ENCODE measurements at places on chromosomes 1 and 21.

DNA sequence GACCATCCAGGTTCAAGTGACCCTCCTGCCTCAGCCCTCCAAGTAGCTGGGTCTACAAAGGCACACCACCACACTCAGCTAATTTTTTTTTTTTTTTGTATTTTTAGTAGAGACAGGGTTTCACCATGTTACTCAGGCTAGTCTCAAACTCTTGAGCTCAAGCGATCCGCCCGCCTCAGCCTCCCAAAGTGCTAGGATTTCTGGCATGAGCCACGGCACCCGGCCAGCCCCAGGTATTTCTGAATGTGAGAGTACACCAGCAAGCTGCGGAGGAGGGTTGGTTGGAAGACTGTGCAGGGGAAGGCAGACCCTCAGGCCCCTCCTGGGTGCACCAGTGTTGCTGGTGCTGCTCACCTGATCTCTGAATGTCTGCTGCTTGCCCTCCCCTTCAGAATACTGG is 33.1 kb upstream of the SIM2 start:
- DNase-seq = no peak

DNA sequence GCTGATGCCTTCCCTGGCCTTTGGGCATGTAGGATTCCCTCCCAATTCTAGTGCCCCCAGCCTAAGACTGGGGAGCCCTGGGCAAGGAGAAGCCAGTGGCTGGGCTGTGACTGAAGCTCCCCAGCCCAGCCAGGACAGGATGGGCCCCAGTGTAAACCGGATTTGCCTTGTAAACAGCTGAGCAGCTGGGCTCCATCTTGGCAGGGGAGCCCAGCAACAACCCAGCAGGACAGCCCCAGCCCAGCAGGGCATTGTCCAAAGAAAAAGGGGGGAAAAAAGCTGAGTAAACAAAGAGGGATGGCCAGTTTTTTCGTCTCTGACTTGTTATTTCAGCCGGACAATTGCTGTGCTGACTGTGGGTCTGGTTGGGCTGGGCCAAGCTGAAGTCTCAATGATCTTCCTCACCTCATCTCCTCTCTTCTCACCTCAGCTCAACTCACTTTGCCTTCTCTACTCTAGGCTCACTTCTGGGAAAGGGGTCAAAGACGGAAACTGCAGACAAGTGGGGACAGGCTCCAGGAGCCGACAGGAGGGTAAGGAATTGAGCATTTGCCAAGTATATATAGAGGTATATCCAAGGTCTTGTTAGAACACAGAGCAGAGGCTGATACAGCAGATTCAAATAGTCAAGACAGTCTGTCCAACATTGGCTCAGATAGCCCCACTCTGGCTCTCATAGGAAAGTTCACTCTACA is 97.7 kb downstream of the TMEM53 start:
- DNase-seq = peak; percentile 45

DNA sequence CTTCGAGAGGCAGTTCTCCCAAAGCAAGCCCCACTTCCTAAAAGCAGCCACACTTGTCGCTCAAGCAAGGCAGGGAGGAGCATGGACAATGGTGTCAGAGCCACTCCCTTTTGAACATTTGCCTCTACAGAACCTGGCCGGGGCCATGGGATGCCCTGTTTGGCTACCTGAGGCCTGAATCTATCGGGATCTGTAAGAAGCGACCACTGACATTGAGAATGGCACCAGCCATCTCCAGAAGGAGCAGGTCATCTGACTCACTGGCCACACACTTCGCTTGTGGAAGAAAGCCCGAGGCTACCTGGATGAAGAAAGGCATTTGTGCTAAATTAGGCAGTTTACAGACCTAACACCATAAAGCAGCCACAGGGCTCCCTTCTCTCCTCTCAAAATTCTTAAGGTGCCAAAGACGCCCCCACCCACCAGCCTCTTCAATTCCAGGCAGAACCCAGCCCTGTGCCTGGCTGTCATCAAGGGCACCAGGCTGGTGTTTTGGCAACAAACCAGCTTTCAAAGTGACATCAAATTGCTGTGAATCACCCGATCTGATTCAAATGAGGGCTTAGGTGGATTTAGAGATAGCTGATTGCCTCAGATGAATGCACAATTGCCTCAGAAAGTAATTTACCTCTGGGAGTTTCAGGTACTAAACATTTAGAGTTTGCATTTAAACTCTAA is 104.8 kb downstream of the ETS2 start:
- peak; percentile 29 for DNase-seq

- DNase-seq = no peak
These were observed 15.8 kb upstream of the C8A start for GRCh38 chr1:56838759-56839158.

DNA sequence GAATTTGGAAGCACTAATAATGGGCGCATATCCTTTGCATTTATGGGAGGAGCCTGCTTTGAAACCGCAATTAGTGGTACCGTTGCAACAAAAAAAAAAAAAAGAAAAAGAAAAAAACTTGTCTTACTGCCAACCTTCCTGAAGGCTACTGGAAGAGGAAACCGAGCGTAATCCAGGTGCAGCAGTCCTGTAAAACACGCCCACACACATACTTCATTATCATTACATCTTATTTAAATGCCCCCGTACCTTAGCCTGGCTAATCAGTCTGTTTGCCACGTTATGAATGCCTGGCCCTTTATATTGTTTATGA is 686 bp upstream of the ZNF281 start:
- DNase-seq = no peak

- no peak for DNase-seq
These were observed 53.4 kb upstream of the COL6A1 start for GRCh38 chr21:45927851-45928850.

DNA sequence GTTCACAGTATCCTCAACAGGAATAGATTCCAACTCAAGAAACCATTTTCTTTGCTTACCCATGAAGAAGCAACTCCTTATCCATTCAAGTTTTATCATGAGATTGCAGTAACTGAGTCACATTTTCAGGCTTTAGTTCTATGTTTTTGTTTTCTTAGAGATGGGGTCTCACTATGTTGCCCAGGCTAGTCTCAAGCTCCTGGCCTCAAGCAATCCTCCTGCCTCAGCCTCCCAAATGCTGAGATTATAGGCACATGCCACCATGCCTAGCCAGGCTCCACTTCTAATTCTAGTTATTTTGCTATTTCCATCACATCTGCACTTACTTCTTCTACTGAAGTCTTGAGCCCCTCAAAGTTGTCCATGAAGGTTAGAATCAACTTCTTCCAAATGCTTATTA is 143.3 kb upstream of the HP1BP3 start:
- DNase-seq = no peak

DNA sequence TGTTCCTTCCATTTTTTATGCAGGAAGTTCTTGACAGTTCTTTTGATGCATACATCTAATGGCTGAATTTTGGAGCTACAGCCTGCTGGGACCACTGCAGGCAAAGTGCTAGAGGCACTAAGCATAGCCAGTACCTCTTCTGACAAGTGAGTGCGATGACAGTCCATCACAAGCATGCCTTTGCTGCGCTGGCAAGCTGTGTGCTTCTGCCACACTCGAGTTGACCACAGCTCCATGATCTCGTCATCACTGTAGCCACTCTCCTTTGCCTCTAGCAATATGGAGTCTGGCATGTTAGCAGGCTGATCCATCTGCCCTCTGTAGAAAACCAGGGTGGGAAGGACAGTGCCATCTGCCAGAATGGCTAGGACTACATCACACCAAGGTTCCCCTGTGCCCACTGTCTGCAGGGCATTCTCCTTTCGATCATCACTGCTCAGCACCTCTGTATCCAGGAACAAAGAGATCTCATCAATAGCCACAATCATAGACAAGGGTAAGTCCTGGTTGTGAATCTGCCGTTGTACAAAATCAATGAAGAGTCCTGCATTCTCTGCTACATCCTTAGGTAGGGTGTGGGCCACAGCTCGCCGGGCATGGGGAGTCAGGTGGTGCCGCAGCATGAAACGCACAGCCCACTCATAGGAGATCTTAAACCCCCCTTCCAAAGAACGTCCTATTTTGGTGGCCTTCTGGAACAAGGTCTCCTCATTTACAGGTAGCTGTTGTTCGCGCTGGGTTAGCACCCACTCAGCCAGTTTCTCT is 6.0 kb downstream of the PSMB4 start:
- DNase-seq = no peak

DNA sequence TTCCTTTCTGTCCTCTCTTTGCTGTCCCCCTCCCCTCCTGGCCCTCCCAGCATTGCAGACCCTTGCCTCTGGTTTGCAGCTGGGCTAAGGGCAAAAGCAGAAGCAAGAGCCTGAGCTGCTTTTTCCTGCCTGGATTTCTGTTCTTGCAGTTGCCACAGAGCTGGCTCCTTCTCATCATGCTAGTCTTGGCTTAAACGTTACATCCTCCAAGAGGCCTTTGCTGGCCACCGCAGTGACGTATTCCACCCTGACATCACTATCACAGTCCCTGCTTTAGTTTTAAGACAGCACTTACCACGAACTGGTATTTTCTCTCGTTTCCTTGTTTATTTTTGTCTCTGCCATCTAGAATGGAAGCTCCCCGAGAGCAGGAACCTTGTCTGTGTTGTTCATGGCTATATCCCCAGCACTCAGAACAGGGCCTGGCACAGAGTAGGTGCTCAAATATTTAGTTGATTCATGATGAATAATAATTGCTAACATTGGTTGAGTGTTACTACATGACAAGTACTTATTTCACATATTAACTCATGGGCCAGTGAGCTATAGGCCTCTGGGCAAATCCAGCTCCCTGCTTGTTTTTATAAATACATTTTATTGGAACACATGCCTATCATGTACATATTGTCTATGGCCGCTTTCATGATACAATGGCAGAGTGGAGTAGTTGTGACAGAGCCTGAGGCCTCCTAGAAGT is 13.2 kb upstream of the CSF1 start:
- no peak for DNase-seq

- DNase-seq = no peak
These were observed 54.9 kb upstream of the ADAMTS5 start for GRCh38 chr21:27021801-27022200.

GRCh38 chr1:194535369-194535768 is 1349.0 kb upstream of the B3GALT2 start:
- no peak for DNase-seq

DNA sequence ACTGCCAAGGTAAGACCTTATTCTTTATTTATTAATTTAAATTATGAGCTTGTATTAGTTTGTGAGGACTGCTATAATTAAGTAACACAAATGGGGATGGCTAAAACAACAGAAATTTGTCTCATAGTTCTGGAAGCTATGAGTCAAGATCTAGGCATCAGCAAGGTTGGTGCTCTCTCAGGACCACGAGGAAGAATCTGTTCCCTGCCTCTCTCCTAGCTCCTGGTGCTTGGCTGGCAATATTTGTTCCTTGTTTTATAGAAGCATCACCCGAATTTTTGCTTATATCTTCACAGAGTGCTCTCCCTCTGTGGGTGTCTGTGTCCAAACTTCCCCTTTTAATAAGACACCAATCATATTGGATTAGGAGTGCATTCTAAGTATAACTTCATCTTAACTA is 41.4 kb upstream of the CCDC190 start:
- no peak for DNase-seq

- peak; percentile 31 for DNase-seq
These were observed 25.5 kb upstream of the RBBP5 start for GRCh38 chr1:205147191-205147835.

GRCh38 chr1:69739251-69739605 is 171.5 kb downstream of the LRRC7 start:
- peak; percentile 26 for DNase-seq

DNA sequence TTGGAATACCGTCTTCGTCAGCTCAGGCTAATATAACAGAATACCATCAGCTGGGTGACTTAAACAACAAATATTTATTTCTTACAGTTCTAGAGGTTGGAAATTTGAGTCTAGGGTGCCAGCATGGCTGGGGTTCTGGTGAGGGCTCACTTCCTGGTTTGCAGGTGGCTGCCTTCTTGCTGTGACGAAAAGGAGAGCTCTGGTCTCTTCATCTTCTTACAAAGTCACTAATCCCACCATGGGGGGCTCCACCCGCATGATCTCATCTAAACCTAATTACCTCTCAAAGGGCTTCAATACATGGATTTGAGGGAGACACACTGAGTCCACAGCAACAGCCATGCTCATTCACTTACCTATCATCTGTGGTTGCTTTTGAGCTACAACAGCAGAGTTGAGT is 78.3 kb downstream of the PSMG1 start:
- no peak for DNase-seq

DNA sequence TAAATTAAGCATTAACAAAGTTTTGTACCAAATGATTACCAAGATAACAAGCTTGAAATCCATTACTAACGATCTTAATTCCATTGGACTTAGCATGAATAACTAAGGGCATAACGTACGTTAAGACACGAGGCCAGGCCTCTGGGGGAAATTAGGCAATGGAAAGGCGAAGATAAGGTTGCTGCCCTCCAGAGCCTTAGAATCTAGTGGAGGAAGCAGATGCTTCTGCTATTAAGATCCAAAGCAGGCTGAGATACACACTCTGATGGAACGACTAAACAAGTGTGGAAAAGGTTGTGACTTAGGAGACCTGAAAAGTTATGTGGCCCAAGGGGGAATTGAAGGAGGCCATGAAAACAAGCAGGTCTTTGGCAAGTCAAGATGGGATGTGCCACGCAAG is 6.0 kb downstream of the AKNAD1 start:
- DNase-seq = no peak

- no peak for DNase-seq
These were observed 43.4 kb upstream of the ANGPTL7 start for GRCh38 chr1:11145741-11146140.

GRCh38 chr1:19557609-19558051 is 72.3 kb upstream of the CAPZB start:
- DNase-seq = no peak

DNA sequence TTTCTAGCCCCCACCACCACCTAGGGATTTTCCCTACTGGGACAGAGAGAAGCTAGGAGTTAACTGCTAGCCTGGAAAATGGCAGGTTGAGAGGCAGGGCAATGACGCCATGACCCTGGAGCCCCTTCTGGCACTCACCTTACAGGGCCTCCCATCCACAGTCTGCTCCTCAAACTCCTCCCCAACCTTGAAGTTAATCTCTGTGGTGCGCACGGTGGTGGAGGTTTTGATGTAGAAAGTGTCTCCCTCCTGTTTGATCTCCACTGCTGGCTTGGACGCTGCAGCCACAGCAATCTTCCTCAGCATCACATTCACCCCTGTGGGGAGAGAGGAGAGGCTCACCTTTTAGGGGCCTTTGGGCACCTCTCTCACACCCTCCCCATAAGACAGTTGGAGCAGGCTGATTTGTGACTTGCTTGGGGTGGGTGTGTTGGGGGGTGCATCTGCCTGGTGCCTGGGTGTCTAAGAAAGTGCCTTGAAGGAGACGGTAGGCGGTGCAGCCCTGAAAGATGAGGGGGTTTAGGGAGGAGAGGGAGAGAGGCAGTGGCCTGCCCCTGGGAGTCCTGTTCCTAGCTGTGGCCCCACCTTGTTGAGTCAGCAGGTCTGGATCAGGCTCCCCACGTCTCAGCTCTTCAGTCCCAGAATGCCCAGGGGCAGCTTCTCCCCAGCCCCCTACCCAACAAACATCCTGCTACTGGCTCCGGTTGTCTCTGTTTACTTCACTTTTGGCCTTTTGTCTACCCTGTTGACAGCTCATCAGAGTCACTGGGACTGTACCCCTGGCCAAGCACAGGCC is 4.4 kb downstream of the CRABP2 start:
- no peak for DNase-seq

- DNase-seq = no peak
These were observed 408.1 kb upstream of the ADGRL2 start for GRCh38 chr1:81392526-81393226.

Measured in myocyte (in vitro differentiated cells).